Activated CD4-positive, alpha-beta T cell treated with anti-CD3 and anti-CD28 coated beads, Interleukin-2, amount 50 U/mL, for 4 hours (primary cell): ENCODE measurements at places on chromosomes 16 and 17.

GRCh38 chr16:19474617-19475016 is 47.3 kb downstream of the GDE1 start:
- DNase-seq: no peak

- DNase-seq: no peak
Measured at GRCh38 chr16:17283016-17283415, 187.7 kb downstream of the XYLT1 start.

- DNase-seq: no peak
Measured at GRCh38 chr16:53678756-53679343, 24.8 kb downstream of the RPGRIP1L start.

GRCh38 chr16:1095450-1096168 is 435 bp downstream of the C1QTNF8 start:
- DNase-seq: no peak

DNA sequence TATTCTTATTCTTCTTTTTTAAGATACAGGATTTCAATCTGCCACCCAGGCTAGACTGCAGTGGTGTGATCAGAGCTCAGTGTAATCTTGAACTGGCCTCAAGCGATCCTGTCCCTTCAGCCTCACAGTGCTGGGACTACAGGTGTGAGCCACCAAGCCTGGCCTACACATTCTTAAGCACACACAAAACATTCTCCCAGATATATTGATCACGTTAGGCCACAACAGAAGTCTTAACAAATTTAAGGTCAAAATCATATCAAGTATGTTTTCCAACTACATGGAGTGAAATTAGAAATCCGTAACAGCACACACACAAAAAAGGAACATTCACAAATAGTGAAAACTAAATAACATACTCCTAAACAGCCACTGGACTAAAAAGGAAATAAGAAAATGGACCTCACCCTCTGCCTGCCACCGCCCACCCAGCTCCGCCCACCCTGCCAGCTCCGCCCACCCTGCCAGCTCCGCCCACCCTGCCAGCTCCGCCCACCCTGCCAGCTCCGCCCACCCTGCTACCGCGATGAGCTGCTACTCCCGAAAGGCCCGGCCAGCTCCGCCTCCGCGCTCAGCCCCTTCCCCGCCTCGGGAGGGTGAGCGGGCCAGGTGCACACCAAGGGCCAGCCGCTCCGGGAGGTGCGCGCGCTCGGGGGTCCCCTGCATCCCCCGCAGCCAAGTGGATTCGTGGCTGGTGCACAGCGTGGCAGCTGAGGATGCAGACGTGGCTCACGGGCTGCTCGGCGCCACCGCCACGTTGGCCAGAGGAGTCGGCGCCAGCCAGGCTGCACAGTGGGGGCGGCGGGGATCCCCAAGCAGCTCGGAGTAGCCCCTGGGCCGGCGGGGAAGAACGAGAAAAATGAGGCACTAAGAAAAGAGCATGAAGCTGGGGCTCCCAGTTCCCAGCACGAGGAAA is 41.2 kb downstream of the C16orf87 start:
- peak; percentile 70 for DNase-seq

- no peak for DNase-seq
Measured at GRCh38 chr17:70539132-70539924, 370.0 kb downstream of the KCNJ2 start.

- DNase-seq: no peak
Measured at GRCh38 chr17:11736613-11737312, 138.5 kb downstream of the DNAH9 start.

DNA sequence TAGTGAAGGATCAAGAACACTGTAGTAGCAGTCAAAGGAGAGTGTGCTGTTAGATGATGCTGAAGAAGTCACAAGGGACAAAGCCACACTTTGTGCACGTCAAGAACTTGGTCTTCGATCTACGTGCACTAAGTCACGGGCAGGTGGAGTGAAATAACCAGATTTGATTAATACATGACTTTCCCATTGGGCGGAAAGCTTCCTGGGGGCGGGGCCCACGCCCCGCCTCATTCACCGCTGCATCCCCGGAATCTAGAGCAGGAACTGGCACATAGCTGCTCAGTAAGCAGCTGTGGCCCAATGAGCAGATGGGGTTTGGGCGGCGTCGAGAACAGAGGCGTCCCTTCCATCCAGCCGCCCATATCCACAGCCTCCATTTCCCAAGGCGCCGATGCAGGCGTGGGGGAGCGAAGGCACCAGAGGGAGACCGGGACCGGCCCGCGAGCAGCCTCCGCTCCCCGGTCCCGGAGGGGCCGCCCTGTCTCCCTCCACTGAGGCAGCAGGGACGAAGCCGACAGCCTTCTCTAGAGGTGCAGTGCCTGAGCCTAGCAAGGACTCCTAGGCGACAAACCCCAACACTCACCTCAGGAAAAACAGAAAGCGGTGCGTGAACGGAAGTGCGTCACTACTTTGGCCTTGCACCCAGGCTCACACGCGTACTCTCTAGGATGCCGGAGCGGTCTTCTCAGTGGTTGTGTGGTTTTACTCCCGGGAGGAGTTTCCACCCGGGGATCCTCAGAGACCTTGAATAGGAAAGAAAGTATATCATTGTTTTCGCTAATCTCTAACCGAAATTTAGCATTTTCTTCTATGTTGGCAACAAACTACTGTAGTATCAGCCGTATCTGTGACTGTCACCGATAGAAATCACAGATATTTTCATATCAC is 4.9 kb downstream of the ZNF19 start:
- DNase-seq: peak; percentile 68

GRCh38 chr16:81708266-81709015 is 70.7 kb upstream of the PLCG2 start:
- no peak for DNase-seq

- DNase-seq: no peak
Measured at GRCh38 chr16:20049831-20050230, 23.9 kb downstream of the GPR139 start.

DNA sequence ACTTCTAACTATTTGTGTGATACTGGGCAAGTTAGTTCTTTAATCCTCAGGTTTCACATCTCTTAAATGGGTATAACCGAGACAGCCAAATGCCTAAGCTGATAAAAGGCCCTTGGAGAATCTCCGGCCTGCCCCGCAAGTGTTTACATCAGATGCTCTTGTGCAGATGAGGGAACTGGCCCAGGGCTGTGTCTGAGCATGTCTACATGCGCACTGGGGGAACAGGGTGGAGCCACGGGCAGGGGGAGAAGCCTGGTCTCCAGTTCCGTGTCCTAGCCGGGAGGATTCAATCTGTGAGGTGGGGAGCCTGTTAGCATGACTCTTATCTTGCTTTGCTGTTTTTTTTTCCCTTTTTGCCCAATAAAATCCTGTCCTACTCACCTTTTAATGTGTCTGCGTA is 222.9 kb downstream of the CDH8 start:
- no peak for DNase-seq

DNA sequence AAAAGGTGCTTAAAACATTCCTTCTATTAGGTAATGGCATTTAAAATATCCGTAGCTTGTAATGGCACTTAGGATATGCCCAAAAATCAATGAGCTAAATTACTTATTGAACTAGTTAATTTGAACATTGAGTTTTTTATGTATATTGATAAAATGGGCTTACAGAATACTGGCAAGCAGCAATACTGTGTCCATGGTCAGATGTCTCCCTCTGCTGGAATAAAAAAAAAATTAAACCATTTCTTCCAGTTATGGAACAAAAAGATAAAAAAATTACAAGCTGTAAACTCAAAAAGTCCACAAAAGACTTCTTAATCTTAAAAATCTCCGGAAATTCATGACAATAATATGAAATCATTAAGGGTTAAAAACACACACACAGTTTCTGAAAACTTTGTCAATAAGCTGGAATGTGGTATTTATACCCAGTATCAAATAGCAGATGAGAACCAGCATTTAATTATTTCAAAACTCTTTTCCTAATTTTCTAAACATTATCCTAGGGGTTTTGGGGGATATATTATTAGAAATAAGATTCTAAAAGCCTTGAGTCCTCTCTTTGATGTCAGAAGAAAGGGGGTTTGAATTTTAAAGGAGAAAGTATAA is 21.5 kb upstream of the PSMD7 start:
- DNase-seq: no peak

DNA sequence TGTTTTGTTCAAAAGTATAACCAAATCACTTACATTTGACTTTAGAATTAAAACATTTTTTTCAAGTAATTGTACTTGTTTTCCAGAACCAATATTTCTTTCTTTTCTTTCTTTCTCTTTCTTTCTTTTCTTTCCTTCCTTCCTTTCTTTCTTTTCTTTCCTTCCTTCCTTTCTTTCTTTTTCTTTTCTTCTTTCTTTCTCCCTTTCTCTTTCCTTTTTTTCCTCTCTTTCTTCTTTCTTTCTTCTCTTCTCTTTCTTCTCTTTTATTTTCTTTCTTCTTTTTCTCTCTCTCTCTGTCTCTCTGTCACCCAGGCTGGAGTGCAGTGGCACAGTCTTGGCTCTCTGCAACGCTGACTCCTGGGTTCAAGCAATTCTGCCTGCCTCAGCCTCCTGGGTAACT is 26.4 kb upstream of the PSMC5 start:
- no peak for DNase-seq

GRCh38 chr16:57562066-57562465 is 19.6 kb downstream of the ADGRG5 start:
- DNase-seq: no peak

DNA sequence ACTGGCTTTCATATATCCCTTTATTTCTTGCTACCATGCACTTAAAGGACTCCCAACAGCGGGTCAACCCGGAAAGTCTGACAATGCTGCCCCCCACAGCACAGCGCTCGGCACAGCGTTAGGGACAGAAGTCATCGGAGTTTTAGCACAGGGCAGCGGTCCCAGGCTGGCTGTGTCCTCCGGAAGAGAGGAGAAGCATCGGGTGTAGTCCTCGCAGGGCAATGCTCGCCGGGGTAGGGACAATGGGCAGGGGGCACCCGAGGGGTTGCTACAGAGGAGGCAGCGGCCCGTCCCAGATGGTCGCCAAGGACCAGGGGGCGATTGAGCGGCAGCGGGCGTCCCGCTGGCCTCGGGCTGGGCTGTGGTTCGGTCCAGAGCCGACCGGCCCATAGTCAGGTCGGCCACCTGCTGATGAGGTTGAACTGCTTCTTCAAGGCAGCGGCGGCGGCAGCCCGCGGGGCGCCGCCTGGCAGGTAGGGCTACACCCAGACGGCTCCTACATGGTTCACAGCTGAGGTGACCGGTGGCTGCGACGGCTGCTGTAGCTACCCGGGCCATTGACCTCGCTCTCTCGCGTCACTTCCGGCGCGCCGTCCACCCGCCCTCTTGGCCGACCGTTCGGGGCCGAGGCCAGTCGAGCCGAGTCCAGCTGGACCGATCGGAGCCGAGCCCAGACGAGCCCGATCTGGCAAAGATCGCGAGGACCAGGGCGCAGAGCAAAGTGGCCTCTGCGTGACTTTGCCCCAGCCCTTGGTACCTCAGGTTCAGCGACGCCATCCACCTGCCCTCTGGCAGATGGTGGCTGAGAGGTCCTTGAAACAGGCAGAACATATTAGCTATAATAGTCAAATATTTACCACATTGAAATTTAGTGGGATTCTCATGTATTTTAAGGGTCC is 4.7 kb upstream of the LCMT1 start:
- peak; percentile 35 for DNase-seq

GRCh38 chr16:23905027-23905426 is 69.2 kb downstream of the PRKCB start:
- DNase-seq: no peak

DNA sequence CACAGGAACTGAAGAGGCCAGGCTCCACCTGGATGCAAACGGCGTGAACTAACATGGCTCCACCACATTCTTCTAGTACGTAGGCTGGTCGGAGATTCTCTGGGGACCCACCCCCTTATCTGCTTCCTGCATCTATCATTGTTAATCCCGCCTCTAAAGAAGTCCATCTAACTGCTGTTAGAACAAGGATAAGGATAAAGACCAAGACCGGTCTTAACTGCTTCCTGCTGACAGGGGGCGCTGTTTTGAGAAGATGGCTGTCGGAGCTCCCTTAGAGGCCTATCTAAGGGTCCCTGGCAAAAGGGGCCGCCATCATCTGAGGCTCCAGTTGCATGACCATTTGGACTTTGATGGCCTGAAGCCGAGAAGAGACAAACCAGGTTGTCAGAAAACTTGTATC is 25.8 kb upstream of the TNFSF12 start:
- DNase-seq: peak; percentile 48
